ENCODE measurements at places on chromosomes 2 and 18. TPM values are rescaled to one million over a fixed set of nuclear protein-coding genes. Genes with fewer than 3 reads are reported as not detected.

TOGARAM2 gene
- total RNA-seq = 0.13 TPM

MARCHF4 gene
- total RNA-seq = 5.7 TPM

FAM117B gene
- total RNA-seq = 0.81 TPM

THAP4 gene
- 31.9 TPM for total RNA-seq

NEB gene
- total RNA-seq = 1.1 TPM

LYG2 gene
- total RNA-seq = not detected

SERPINB10 gene
- total RNA-seq = not detected

MTCL1 gene
- 5.2 TPM for total RNA-seq

All from bladder microvascular endothelial cell (primary cell).